ENCODE measurements at places on chromosomes 1 and 21.

- peak; percentile 76 for DNase-seq
These were observed 13.5 kb upstream of the CACNA1E start for GRCh38 chr1:181469829-181470228.

GRCh38 chr21:45175326-45176095, 101.1 kb downstream of the ADARB1 start:
- DNase-seq, result no peak

DNA sequence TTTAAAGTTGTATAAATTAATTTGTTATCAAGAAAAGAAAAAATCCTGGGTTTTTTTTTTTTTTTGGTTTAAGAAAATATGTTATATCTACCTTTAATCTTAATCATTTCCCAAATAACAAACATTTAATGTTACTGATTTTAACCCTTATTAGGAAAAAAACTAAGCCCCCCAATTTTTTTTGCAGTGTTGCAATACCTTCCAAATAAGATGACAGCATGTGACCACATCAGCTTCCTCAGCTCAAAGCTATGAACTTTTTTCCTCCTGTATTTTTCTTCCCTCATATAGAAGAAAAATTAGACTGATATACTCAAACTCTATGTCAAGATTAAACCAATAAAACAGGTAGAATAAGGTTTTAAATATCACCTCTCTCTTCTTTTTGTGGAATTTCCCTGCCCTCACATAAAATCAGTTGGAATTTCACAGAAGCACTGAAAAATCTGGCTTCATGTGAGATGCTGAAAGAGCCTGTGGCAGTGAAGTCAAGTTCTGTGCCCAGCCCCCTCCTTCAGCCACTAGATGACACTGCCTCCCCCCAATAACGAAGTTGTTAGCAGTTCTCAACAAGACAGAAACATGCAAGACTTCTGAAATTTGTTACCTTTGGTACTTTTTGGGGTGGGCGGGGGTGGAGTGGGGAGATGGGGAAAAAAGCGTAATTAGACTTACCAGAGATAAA, 9.6 kb upstream of the SMYD2 start:
- no peak for DNase-seq

GRCh38 chr21:40465382-40465781, 381.6 kb downstream of the DSCAM start:
- DNase-seq, result no peak

- peak; percentile 25 for DNase-seq
These were observed 134.5 kb downstream of the HHIPL2 start for GRCh38 chr1:222413436-222413835.

DNA sequence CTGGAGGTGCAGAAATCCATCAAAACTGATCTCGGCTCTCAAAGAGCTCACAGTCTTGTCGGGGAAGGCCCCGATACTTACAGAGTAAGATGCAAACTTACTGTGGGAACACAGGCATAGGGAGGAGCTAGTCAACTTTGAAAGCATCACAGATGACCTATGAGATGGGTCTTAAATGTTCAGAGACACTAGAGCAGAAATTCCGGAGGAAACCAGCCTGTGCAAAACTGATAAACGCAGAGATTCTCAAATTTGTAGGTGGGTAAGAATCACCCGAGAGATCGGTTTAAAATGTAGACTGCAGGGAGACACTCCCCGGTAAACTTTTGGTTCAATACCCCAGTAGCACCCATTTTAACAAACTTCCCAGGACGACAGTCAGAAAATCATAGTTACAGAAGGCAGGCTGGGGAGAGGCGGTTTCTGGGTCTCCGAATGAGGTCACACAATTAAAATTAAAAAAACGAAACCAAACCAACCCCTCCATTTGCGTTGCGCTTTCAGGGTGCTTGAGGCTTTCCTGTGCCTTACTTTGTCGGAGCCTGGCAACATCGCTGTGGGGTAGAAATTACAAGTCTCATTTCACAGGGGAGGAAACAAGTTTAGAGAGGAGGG, 755 bp upstream of the THRAP3 start:
- peak; percentile 69 for DNase-seq

GRCh38 chr21:38402795-38403194, 95.5 kb downstream of the ERG start:
- DNase-seq, result no peak

GRCh38 chr1:150582371-150582770, 3.0 kb upstream of the MCL1 start:
- DNase-seq, result peak; percentile 67

DNA sequence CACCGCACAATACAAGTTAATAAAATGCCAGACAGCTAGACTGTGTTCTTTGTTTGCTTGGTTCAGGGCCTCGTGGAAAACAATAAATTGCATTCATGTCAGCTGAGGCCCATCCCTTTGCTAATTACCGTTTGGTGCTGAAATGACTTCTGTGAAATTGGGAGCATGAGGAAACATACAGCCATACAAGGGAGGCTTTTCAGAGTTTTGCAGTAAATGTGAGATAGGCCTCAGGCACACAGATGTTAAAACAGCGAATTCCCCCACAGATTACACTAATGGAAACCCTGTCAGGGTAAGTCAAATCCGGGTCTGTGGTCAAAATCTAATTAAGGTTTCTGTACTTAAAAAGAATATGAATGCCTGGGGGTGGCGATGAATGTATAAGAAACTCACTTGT, 173.5 kb upstream of the LMO4 start:
- DNase-seq, result no peak

- no peak for DNase-seq
These were observed 29.2 kb upstream of the NEXN start for GRCh38 chr1:77859248-77859647.

DNA sequence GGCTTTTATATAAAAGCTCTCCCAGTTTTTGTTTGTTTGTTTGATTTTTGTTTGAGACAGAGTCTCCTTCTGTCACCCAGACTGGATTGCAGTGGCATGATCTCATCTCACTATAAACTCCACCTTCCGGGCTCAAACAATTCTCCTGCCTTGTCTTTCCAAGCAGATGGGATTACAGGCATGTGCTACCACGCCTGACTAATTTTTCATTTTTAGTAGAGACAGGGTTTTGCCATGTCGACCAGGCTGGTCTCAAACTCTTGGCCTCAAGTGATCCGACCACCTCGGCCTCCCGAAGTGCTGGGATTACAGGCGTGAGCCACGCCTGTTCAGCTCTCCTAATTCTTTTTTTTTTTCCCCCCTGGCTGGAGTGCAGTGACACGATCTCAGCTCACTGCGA, 4.4 kb downstream of the PCAT6 start:
- no peak for DNase-seq

All from AG10803 (cell line).